ENCODE measurements at places on chromosomes 3 and 15.

- no peak for DNase-seq
Observed at GRCh38 chr3:177899275-177900067, 636.8 kb upstream of the KCNMB2 start.

GRCh38 chr15:29299331-29299730, 29.7 kb upstream of the NSMCE3 start:
- DNase-seq: no peak

GRCh38 chr3:85554153-85554552, 595.4 kb downstream of the CADM2 start:
- DNase-seq: no peak

GRCh38 chr3:197540961-197541377, 14.8 kb downstream of the BDH1 start:
- no peak for DNase-seq

DNA sequence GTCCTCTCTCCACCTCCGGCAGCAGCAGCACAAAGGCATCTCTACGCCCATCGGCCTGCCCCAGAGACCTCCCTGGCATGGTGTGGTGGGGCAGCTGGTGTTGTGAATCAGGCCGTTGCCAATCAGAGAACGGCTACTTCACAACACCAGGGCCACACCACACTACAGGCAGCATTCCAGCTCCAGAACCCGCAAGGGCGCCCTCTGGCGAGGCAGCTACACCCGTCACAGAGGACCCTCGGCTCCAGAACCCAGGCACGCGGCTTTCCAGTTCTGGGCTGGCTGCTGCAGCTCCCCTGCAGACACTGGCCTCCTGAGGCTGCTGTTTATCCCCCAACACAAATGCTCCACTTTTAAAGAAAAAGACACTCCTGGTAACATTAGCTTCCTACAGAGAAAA, 127.5 kb upstream of the TOPAZ1 start:
- DNase-seq: no peak

GRCh38 chr3:127699416-127700300, 26.9 kb downstream of the ABTB1 start:
- DNase-seq: no peak

GRCh38 chr3:4467522-4467867, 426 bp upstream of the SUMF1 start:
- no peak for DNase-seq

GRCh38 chr3:187014417-187014864, 84.1 kb downstream of the ST6GAL1 start:
- no peak for DNase-seq

DNA sequence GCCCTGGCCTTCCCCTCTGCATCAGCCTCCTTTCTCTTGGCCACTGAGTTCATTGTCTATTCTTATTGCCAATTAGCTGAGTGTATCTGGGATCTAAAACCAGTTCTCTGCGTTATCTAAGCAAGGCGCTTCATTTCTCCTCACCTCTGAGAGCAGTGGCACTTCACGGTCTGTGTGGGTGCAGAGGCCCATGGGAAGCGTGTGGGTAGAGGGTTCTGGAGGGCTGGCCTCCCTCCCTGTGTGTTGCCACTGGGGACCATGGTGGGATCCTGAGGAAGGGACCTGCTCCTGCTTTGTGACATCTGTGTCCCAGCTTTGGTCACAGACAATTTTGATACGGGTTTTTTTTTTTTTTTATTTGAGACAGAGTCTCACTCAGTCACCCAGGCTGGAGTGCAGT, 32.7 kb downstream of the EDEM1 start:
- DNase-seq: no peak

DNA sequence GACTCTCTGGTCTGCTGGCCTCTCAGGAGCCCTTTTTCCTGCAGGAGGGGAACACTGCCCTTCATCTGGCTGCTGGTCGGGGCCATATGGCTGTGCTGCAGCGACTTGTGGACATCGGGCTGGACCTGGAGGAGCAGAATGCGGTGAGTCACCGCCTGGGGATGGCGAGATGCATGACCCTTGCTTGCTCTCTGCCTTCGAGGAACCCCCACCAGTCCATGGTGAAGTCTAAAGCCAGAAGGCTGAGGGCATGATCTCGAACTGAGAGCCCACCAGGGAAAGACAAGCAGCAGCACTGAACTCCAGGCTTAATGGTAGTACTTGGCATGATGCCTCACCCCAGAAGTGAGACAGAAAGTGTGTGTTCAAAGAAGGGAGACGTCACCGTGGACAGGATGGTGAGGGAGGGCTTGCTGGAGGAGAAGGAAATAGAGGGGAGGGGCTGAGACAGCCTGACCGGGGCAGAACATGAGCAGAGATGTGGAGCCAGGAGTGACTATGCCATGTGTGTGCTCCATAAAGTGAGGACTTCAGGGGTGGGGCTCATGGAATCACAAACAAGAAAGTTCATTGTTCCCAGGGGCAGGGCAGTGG, 19.2 kb downstream of the ANKDD1A start:
- DNase-seq: no peak

DNA sequence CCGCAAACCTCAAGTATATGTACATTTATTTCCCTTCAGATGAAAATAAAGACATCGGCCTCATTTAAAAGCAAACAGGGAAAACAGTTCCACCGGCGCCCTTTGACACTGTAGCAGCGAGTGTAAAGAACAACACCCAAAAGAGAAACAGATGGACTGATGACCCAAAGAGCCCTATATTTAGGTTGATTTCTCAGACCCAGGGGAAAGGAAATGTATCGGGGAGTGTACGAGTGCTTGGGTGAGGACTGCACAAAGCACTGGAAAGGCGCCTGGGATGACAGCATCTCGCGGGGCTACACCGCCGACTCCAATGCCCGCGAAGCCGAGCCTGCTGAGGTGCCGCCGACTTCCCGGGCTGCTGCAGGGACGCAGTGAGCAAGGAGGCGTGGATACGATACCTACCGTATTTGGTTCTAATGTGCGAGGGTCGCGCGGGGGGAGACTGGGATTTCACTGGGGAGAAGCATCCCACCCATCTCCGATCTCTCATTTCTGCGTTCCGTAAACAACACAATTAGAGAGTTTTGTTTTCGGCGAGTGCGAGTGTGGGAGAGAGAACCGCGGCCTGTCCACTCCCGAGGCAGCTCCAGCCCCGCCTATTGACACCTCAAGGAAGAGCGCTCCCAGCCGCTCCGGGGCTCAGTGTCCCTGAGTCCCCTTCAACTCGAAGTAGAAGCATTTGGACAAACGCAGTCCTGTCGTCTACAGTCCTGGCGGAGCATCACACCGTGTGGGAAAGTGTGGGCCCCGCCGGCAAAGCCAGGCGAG, 2.0 kb downstream of the MECOM start:
- DNase-seq: no peak

DNA sequence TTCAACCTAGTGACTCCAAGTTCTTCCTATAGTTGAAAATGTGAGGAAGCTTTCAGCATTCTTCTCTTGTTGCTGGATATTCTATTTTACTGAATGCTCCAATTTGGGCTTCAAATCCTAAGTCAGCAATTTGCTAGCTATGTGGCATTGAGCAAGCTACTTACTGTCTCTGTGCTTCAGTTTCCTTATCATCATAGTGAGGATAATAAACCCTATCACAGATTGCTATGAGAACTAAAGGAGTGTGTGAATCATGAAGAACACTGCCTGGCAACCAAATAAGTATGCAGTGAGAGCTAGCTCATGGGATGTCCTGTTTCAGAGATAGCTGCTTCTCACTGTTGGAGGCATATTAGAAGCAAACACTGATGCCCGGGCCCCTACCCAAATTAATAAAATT, 163.8 kb upstream of the CDIN1 start:
- no peak for DNase-seq

- no peak for DNase-seq
Observed at GRCh38 chr15:84807228-84807627, 9.9 kb upstream of the ALPK3 start.

GRCh38 chr3:176780766-176781165, 416.5 kb downstream of the TBL1XR1 start:
- no peak for DNase-seq

GRCh38 chr15:95227235-95227634, 995.9 kb downstream of the MCTP2 start:
- DNase-seq: no peak

- DNase-seq: no peak
Observed at GRCh38 chr3:141360888-141361598, 7.3 kb upstream of the ZBTB38 start.

GRCh38 chr15:81183439-81183775, 13.3 kb upstream of the IL16 start:
- no peak for DNase-seq

DNA sequence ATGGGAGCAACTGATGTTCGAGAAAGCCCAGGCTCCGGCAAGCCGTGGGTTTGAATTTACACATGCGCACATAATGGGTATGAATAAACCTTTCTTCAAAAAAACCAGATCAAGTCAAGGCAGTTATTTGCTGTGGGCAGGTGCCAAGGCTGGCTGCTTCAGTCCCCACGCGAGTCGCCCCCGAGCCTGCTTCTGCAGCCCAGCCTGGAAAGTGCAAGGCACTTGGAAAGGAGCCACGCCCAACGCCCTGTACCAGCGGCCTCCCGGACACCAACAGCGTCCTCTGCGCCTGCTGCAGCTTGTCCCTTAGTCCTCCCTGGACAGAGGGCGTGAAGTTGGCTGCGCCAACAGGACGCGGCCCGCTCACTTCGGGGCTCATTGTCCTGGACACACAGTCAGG, 68.9 kb downstream of the KLF15 start:
- DNase-seq: no peak

DNA sequence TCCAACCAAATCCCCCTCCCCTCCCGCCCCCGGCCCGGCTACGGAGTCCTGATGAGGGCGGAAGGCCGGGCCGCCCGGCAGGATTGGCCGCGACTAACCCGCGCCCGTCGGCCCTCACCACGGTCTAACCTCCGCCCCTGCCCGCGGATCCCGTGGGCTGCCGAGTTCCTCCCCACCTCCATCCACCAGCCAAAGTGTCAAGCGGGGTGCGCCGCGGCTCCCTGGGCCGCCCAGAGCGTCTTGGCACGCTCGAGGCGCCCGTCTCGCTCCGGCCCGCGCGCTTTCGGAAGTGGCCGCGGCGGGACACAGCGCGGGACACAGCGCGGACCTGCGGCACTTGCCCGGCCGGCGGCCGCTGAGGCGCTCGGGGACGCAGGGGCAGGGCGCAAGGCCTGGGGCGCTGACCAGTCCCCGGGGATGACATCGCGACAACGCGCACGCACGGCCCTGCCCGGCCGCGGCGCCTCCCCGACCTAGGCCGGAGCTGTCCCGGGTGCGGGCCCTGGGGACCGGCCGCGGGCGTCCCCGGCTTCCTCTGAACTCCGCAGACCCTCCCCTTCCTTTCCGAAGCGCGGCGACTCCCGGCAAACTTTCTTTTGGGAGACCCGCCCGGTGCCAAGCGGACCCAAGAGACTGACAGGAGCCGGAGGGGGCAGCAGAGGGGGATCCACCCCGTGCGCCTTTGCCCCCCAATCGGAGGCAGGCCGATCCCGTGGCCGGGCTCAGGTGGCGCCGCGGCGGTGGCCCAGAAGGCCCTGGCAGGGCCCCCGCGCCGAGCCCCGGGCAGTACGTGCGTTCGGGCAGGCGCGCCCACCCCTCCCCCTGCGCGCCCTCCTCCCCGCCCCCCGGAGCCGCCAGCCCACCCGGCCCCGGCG, 112.8 kb upstream of the ICE2 start:
- no peak for DNase-seq

GRCh38 chr15:90677807-90678790, 39.0 kb upstream of the BLM start:
- DNase-seq: no peak

GRCh38 chr15:69826819-69827175, 270.9 kb downstream of the TLE3 start:
- DNase-seq: no peak

GRCh38 chr3:39434574-39434973, 28.1 kb downstream of the RPSA start:
- DNase-seq: no peak

- DNase-seq: no peak
Observed at GRCh38 chr15:31309893-31310606, 16.6 kb upstream of the KLF13 start.

GRCh38 chr15:74369084-74369745, 1.8 kb upstream of the CYP11A1 start:
- DNase-seq: no peak

DNA sequence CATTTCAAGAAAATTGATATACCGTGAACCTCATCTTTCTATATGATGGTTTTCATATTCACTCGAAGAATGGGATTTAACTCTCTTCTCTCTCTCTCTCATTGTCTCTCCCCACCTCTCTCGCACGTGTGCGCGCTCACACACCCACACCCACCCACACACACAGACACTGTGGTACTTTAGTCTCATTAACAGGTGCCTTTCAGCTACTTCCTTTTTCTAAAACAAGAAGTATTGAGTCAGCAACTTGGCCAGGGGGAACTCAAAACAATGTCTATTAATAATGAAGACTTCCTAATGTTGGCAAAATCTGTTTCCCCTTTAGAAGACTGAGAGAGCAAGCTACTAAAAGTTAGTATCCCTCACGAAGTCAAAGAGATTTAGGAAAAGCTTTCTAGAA, 150.7 kb downstream of the TMCO5A start:
- no peak for DNase-seq

DNA sequence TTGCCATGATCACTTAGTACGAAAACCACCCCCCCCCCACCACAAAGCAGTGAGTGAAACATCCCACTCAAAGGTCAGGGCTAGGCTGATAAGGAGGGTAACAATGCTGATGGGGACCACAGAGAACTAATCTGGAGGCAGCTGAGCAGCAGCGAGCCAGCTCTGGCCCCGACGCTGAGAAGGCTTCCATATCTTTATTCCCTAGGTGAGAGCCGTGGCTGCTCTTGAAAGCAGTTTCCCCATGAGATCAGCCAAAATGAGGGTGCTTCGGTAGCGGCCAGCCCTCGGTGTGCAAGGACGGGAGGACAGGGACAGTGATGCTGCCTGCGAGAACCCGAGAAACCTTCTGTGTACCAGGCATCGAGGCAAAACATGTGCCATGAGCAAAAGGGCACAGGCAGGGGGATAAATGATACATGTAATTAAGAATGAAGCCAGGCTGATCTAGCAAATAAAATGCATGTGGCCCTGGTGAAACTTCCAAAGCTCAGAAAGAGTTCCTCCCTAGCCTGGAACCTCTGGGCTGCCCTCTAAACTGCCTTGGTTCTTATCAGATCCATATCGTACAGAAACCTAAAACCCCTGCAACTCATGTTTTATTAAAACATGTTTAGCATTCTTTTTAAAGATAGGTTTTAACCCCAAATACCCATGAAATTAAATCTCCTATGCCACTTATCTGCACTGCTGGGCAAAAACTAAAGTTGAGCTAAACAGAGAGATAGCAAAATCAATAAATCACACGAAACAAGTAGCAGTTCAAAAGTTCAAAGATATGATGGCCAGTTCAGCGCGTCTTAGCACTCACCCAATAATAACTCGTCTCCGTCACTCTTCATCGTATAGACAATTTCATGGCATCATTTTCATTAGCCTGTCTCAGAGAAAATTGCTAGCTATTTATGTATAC, 337.3 kb downstream of the FOXP1 start:
- DNase-seq: no peak

- no peak for DNase-seq
Observed at GRCh38 chr15:29818141-29818540, 4.1 kb downstream of the TJP1 start.
